GM03348 (cell line): ENCODE measurements at places on chromosomes 2 and 18.
A peak's percentile ranks its signal among the peaks of the same experiment; 100 is the strongest.

- DNase-seq: no peak
Observed at GRCh38 chr2:113216891-113217454, 43.2 kb downstream of the PSD4 start.

- no peak for DNase-seq
Observed at GRCh38 chr2:74438248-74438647, 3.5 kb downstream of the RTKN start.

DNA sequence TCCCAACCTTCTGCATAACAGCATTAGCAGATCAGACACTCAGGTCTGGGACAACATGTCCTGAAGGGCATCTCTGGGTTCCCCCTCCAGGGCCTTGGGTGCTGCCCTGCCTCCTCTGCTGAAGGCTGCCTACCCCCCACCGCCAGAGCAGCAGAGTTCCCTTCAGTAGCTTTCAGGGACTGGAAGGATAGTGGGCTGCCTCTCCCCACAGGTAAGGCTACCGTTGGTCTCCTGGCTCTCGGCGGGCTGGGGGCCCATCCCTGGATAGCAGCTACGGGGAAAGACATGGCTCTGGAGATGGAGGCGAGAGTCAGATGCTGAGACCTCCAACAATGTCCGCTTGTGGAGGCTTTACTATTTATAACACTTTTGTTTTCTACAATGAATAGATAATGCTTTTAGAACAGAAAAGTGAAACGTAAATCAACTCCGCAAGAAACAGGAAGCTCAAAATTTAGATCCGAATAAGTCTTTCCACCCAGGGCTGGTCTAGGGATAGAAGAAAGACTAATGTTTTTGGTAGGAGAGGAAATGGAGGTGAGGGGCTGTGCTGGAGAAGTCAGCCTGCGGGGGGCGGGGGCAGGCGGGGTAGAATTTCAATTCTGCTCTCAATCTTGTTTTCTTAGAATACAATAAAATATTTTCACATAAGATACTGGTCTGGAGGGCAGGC lies 58.4 kb downstream of the ARL4C start:
- DNase-seq: no peak

DNA sequence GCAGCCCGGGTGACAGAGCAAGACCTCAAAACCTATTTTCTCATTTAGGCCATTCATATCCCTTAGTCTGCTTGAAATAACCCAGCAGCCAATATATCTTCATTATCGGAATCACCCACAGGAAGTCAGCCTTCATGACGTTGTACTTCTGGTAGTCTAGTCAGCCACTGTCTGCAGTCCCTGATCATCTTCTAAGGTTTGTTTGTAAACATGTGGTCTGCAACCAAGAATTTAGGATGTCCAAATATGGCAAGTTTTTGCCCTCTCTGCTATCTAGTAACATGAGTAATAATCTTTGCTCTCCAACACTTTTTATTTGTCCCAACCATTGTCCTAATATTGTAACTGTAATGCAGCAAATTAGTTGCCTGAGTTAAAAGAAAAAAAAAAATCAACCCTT lies 92.5 kb downstream of the PRPF40A start:
- DNase-seq: no peak

DNA sequence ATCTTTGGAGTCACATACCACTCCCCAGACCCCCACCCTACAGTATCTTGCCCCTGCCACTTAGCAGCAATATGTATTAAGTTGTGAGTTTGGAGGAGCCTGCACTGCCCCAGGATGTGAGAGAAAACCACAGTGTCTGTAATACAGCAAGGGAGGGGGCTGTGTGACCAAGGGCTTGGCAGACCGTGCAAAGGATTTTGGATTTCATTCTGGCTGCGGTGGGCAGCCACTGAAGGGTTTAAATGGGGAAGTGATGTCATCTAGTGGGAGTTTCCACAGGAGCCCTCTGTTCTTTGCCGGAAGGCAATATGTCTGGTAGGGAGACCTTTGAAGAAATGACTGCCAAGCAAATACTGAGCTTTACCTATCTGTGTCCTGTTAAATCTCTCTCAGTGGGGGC lies 202.4 kb downstream of the FHOD3 start:
- no peak for DNase-seq

- no peak for DNase-seq
Observed at GRCh38 chr18:706405-706804, 6.0 kb downstream of the ENOSF1 start.

DNA sequence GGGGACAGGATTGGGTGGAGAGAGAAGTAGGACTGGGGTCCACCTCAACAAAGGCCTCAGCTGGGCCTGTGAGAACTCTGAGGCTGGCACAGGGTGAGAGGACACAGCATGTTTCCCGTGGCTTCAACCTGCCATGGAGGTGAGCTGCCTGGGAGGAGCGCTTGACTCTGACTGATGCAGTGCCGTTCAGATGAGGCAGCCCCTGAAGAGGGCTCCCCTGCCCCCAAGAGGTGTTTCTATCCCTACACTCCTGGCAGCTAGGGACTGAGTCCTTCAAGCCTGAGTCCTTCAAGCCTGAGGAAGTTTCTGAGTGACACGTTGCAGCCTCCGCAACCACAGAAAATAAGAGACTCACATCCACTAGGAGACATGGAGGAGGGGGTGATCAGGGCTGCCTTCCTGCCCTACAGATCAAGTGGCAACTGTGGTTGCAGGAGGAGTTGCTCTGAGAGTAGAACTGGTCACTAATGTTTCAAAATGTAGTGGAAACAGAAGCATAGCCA lies 49.6 kb upstream of the TMEM177 start:
- no peak for DNase-seq

- DNase-seq: no peak
Observed at GRCh38 chr18:72086421-72086820, 457.7 kb downstream of the CBLN2 start.

DNA sequence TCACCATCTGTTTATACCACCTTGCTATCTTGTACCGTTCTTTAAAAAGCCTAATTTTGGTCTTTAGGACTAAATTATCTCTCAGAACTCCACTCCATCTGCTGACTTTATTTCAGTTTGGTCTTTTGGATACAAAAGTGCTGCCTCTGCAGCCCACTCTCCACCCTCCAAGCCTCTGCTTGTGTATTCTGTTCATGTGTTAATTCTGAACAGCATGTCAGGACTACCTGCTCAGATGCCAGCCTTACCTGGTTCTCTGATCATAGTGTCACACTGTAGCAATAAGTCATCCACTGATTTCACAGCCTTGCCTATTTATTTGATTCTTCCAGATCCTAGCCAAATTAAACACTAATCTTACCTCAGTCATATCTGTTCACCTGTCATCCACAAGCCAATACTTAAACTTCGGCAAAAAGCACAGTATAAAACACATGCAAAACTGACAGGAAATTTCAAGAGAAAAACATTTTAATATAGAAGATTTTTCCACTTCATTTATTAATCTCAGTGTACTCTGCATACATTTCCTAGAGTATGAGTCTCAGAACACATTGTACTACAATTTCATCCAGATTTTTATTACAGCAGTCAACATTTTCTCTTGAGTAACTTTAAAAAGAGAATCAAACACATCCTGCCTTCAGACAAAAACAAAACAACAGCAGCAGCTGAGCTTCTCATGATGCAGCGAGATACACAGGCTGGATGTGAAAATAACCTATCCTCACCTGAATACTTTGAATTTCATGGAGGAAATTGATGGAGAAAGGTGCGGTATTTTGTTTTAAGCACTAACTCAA lies 64.9 kb downstream of the PPP1R1C start:
- no peak for DNase-seq

GRCh38 chr2:235605312-235606003 lies 111.6 kb downstream of the AGAP1 start:
- DNase-seq: peak; percentile 95

DNA sequence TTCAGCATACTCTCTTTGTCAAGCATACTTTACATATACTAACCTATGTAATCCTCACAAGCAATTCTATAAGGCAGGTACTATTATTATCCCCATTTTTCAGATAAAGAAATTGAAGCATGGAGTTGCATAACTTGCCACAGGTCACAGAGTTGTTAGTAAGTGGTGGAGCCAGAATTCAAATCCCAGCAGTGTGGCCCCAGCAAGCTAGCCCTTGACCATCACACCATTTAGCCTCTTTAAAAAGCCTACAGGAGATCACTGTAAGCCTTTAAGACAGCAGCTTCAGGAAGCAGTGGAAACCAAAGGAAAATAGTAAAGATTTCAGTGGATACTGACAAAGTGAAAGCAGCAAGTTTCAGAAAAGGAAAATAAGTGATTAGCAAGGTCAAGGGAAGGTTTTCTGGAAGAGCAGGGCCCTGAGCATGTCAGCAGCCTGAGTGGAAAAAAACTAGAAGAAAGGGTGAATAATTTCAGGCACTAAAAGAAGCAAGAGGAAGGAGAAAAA lies 11.7 kb downstream of the B4GALT6 start:
- DNase-seq: no peak

- no peak for DNase-seq
Observed at GRCh38 chr2:128799284-128799552, 480.6 kb upstream of the HS6ST1 start.

GRCh38 chr2:61938511-61938910 lies 33.0 kb downstream of the COMMD1 start:
- no peak for DNase-seq

GRCh38 chr18:37332628-37333420 lies 232.8 kb downstream of the CELF4 start:
- DNase-seq: no peak

- DNase-seq: no peak
Observed at GRCh38 chr18:59096098-59096789, 43.4 kb upstream of the SEC11C start.

DNA sequence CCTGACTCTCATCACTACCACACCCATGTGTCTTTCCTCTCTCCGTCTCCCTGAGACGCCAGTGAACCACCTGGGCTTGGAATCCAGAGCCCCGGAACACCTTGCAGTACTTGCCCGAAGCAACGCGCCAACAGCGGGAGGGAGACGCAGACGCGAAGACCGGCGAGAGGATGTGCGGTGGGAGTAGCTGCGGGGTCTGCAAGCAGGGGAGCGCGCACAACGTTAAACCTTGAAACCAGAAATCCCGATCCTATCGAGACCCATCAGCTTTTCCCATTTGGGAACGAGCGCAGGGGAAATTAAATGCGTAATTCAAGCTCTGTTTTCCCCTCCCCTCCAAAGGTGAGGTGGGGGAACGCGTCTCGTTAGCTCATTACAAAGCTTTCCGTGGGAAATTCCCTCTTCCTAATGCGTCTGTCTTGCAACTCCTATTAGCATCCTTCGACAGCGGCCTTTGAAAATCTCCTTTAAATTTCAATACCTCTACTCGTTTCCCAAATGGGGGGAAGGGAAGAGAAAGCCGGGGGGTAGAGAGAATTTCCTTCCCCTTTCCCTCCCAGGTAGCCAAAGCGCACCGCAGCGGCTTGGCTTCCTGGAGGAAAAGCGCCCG lies 421 bp upstream of the CNTNAP5 start:
- DNase-seq: no peak

GRCh38 chr18:60556326-60556725 lies 183.8 kb upstream of the MC4R start:
- DNase-seq: no peak

- DNase-seq: no peak
Observed at GRCh38 chr2:148058641-148059040, 37.8 kb downstream of the MBD5 start.

DNA sequence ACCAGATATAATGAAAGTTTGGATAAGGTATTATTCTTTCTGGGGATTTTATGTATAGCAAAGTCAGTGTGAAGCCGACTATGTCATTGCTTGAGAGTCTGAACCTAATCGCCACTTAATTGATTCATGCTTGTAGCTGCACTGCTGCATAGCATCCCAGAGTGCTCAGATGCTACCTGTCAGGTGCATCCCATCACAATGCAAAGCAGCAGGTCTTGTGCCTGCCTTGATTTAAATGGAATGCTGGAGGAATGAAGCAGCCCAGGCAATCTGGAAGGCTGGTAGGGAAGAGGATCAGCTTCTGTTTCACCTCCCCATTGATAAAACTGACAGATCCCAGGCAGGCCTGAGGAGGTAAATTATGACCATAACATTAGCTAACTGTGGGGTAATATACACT lies 40.4 kb upstream of the ATIC start:
- DNase-seq: no peak

DNA sequence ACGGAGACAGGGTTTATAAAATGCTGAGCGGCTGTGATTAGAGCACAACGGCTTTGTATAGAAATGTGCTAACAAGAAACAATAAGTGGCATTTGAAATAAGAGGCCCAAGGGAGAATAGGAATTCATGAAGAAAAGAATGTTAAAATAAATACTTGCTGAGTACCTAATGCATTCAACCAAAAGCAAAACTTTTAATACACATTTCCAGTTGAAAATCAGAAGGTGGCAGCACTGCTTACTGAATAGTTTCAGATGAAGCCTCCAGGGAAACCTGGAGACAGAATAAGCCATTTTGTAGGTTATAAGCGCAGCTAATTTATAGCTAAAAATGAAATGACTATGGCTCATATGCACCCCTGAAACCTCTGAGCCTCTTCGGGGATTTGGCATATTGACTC lies 286.6 kb downstream of the DPP10 start:
- no peak for DNase-seq

GRCh38 chr2:54404270-54404669 lies 51.9 kb upstream of the SPTBN1 start:
- DNase-seq: no peak

GRCh38 chr2:220985561-220985960 lies 586.5 kb downstream of the EPHA4 start:
- DNase-seq: no peak

GRCh38 chr2:218988650-218989049 lies 3.7 kb upstream of the FEV start:
- no peak for DNase-seq

- peak; percentile 81 for DNase-seq
Observed at GRCh38 chr2:132547090-132547687, 122.8 kb downstream of the LYPD1 start.

DNA sequence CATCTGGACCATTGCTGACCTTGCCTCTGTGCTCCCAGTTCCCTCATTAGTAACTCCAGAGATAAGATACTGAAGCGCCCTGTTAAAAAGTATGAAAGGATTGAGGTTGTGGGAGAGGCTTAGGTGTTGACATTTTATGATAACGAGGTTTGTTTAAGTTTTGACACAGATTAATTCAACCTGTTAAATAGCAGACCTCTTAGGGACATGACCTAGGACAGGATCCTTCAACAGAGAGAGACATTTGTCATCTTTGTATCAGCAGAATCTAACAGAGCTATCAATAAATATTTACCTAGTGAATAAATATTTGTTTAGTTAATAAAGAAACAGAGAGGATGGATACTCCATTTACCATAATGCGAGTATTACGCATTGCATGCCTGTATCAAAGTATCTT lies 99.5 kb downstream of the DCC start:
- DNase-seq: no peak

GRCh38 chr18:3037423-3037915 lies 24.5 kb upstream of the LPIN2 start:
- DNase-seq: peak; percentile 68

GRCh38 chr2:62071760-62072680 lies 123.9 kb upstream of the B3GNT2 start:
- no peak for DNase-seq

DNA sequence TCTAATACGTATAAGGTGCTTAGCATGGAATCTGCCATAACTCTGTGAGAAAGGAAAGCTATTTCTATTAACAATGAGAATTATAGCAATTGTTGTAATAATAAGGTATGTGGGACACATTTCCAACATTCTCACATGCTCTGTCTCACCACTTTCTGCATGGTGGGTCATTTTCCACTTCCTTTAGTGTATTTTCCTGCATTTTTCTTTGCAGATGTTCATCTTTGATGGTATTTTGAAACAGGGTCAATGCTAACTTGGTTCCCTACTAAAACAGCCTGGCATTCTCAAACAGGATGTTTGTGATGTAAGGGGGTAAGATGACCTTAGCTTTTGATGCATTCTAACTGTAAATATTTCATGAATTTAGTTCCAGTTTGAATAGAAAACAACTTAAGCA lies 54.7 kb downstream of the MYO1B start:
- DNase-seq: no peak
